ENCODE measurements at places on chromosomes 6 and 20.

DNA sequence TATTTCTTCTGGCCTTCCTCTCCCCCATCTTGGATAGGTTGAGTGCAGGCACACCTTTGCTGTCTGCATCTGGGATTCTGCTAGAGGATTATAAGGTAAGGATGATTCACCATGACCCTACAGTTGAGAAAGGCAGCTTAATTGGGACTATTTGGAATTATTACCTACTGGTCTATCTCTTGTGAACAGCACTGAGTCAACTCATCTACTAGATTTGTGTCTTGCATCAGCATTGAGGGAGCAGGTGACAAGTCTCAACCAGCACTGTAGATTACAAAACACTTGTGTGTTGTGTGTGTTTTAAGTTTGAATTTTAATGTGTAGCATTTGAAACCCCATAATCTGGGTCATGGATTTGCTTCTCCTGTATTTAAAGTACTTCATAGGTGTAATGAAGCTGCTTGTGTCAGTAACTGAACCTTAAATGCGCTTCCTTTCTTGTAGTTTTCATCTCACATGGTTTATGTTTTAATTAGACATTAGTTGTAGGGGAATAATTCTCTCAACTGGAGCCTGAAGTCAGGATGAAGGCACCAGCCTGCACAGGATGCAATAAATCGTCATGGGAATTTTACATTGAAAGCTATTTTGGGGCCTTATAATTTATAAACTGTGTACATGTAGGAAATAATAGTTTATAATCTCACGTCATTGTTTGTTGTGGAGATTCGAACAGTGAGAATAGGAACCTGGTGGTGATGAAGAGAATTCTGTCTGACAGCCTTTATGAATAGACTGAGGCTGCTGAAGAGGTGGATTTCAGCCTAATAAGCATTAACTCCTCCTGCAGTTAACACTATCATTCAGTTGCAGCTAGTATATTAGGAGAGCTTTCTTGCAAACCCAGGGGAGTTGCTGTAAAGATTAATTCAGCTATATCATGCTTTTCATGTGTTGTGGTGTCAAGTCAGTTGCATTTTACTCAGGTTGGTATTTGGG, 125.1 kb downstream of the JARID2 start:
- no peak for DNase-seq

GRCh38 chr20:53322651-53323050, 271.0 kb downstream of the ZNF217 start:
- no peak for DNase-seq

- DNase-seq: no peak
Measured at GRCh38 chr6:140446241-140446640, 1071.8 kb upstream of the CITED2 start.

DNA sequence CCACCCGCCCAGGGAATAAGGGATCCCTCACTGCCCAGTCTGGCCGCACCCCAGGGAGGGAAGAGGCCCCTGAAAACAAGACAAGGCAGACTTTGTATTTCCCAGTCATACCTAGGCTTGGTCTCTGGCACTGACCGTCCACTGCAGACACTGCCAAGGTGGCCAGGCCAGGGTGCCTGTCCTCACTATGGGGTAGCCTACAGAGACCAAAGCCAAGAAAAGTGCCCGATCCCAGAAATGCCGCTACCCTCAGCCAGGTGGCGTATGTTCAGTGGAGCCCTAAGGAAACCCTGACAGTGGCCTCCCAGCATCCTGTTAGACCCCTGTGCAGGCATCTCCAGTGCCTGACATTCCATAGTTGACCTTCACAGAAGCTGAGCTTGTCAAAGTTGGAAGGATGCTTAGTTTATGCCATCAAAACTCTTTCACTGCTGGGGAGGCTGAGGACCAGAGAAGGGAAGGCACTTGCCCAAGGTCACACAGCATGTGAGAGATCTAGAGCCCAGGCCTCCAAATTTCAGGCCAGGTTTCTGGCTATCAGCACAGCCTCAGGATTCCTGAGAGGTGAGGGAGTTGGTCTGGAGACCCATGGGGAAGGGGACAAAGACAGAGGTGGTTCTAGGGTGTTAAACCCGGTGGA, 2.5 kb downstream of the SCRT2 start:
- DNase-seq: no peak

- no peak for DNase-seq
Measured at GRCh38 chr20:53040693-53041589, 68.8 kb downstream of the TSHZ2 start.

DNA sequence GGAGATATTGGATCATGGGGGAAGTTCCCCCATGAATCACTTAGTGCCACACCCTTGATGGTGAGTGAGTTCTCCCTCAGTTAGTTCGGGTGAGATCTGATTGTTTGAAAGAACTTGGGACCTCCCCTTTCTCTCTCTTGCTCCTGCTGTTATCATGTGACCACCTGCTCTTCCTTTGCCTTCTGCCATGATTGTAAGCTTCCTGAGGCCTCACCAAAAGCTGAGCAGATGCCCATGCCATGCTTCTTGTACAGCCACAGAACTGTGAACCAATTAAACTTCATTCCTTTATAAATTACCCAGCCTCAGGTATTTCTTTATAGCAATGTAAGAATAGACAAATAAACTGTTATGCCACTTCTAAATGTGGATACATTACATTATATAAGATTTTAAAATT, 686.7 kb upstream of the MARCKS start:
- DNase-seq: no peak

DNA sequence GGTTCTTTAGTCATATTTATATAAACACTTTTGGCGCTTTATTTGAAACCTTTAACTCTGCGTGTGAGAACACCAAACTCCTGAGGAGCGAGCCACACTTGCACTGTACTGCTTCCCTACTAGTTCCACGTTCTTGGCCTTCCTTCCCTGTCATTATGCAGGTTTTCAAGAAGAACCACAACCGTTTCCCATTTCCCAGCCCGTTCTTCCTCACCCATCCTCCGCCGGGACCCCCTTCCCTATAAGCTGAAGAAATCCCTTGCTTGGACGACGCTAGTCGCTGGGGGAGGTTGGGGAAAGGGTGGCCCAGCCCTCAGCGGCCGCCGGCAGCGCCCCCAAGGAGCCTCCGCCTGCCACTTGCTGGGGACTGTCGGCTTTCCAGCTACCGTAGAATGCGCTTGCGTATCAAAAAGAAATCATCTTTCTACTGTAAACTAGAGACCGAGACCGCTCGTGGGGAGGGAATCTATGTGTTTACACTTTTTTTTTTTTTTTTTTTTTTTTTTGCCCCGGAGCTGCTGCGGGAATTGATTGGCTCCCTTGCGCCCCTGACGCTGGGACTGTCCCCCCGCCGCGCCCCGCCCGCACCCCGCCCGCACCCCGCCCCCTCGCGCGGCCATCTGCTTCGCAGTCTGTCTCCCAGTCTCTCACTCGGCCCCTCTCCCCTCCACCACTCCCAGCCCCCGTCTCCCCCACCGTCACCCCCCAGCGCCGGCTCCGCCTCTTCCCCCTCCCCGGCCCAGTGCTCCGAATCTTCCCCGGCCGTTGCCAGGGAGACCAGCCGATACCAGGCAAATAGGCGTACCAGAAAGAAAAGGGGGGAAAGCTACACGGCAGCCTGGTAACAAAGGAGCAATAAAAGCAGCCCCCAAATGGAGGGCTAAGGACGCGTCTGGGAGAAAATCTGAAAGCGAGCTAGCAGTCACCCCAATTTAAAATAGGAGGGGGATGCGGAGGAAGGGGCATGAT, 2.3 kb upstream of the MARCKS start:
- no peak for DNase-seq

DNA sequence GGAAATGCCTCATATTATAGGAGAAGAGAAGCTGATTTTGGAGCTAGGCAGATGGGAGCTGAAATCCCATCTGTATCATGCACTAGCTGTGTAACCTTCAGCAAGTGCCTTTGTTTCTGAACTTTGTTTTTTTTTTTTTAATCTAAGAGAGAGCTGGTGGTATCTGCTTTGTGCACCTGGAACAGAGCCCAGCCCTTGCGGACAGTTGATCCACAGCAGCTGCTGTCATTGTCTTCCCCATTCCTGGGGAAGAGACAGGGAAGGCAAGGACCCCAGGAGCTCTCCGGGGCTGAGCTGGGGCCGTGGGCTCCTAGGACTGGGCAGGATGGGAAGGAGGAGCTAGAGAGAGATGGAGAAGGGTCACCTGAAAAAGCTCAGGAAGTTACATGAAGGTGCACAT, 92.1 kb downstream of the SYNJ2 start:
- no peak for DNase-seq

DNA sequence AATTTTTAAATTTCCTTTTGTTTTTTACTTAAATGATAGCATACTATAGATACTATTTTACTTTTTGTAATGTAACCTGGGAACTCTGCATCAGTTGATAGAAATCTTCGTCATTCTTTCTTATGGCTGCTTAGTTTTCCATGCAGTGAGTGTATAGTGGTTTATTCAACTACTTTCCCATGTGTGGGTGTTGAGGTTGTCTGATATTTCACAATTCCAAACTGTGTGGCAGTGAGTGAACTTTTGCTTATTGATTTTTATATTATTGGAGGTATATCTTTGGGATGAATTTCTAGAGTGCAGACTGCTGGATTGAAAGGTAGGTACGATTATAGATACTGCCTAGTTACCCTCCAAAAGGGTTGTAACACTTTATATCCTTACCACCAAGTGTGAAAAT, 136.5 kb downstream of the CDKAL1 start:
- DNase-seq: no peak

GRCh38 chr6:134676307-134677281, 273.3 kb downstream of the ALDH8A1 start:
- DNase-seq: no peak

DNA sequence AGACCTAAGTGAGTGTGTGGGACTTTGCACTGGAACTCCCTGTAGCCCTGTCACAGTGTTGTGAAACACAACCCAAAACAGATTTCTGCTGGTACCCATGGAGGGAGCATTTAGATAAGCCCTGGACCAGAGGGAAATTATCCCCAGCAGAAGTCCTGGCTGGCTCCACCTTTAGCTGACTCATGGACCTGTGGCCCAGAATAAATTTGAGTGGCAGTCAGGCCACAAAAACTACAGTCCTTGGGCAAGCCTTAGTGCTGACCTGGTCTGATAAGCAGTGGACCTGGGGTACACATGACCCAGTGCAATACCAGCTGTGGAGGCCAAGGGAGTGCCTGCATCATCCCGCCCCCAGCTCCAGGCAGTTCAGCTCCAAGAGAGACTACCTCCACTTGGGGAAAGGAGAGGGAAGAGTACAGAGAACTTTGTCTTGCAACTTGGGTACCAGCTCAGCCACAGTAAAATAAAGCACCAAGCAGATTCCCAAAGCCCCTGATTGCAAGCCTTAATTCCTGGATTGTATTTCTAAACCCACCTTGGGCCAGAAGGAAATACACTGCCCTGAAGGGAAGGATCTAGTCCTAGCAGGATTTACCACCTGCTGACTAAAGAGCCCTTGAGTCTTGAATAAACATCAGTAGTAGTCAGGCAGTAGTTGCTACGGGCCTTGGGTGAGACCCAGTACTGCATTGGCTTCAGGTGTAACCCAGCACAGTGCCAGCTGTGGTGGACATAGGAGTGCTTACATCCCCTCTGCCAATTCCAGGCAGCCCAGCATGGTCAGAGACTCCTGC, 140.4 kb upstream of the COL21A1 start:
- DNase-seq: no peak

DNA sequence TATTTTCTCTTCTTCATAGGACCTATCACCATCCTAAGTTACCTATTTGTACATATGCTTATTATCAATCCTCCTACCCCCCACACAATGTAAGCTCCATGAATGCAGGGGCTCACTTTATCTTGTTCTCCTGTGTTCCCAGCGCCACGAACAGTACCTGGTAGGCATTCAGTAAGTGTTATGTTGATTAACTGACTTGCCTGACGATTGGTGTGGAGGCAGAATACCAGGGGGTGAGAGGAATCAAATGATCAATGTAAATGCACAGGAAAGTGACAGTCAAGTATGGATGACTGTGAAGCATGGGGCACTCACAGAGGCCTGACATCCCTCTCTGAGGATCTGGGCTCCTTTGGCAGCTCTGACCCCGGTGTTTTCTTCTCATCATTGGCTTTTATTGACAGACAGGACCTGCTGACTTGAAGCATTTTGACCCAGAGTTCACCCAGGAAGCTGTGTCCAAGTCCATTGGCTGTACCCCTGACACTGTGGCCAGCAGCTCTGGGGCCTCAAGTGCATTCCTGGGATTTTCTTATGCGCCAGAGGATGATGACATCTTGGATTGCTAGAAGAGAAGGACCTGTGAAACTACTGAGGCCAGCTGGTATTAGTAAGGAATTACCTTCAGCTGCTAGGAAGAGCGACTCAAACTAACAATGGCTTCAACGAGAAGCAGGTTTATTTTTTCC, 6.1 kb upstream of the IFT52 start:
- DNase-seq: no peak

- DNase-seq: no peak
Measured at GRCh38 chr6:70520575-70520974, 46.2 kb upstream of the SDHAF4 start.

DNA sequence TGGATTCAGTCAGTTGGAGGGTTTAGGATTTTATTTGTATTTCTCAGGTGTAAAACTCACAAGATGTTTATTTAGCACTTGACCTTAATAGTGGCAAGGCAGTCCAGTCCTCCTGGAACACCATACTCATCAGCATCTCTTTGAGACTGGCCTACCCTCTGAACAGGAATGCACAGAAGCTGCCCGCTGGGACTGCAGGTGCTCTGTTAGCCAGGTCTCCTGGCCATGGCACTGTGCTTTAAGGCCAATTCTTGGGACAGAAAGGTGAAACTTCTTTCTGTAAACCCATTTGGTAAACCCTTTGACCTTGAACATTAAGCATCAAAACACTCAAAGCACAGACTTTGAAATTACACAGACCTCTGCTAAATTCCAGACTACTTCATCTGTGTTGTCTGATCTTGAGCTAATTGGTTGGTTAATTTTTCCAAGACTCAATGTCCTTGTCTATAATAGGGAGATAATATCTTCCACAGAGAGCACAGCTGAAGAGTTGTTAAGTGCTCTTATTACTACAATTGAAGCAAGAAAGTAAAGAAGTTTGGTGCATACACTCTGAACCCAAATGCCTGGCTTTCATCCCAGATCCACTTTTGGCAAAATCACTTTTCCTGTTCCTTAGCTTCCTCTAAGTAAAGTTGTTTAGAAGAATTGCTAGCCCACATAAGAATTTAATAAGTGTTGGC, 54.9 kb upstream of the NT5E start:
- DNase-seq: no peak

DNA sequence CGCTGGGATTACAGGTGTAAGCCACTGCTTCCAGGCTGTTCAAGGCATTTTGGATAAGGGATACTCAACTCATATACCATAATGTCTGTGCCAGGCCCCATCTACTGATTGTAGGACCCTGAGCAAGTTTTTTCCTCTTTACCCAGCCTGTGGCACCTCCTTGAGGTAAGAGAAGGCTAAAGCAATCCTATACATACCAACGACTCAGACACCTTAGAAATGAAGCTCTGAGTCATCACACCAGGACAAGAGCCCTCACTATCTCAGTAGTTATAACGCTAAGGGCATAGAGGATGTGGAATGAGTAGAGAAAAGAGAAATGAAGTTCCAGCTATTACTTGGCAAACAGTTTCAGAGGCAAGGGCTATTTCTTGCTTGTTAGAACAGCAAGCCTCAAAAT, 16.9 kb downstream of the NDRG3 start:
- DNase-seq: no peak

GRCh38 chr20:10715035-10715434, 41.2 kb upstream of the JAG1 start:
- DNase-seq: no peak
